ENCODE measurements at places on chromosomes 7 and 10. TPM values are rescaled to one million over a fixed set of nuclear protein-coding genes. Genes with fewer than 3 reads are reported as not detected.

The NUTM2A gene
- 0.47 TPM for total RNA-seq

The CDHR3 gene
- 0.38 TPM for total RNA-seq

The NUTM2E gene
- total RNA-seq = not detected

The PLPP4 gene
- total RNA-seq = not detected

The LRIT2 gene
- total RNA-seq = not detected

The PIP gene
- total RNA-seq = not detected

The MTPN gene
- total RNA-seq = 139 TPM

The ITPRID1 gene
- total RNA-seq = not detected

The MYL10 gene
- not detected for total RNA-seq

The NUDT13 gene
- total RNA-seq = 1.2 TPM

The DGKI gene
- 1.8 TPM for total RNA-seq

The HOXA13 gene
- total RNA-seq = not detected

The SYCE1 gene
- total RNA-seq = 1.6 TPM

The CDC14C gene
- total RNA-seq = not detected

The KLHDC10 gene
- total RNA-seq = 15.3 TPM

The IRF5 gene
- total RNA-seq = 4.0 TPM

The RFC2 gene
- total RNA-seq = 112 TPM

The ZNF746 gene
- 16.4 TPM for total RNA-seq

The GNGT1 gene
- total RNA-seq = not detected

The ATRNL1 gene
- 1.0 TPM for total RNA-seq

The PILRA gene
- 0.68 TPM for total RNA-seq

The WDR11 gene
- total RNA-seq = 34.5 TPM

The ENKUR gene
- total RNA-seq = not detected

The WNT2 gene
- not detected for total RNA-seq

The HOXA3 gene
- not detected for total RNA-seq

The GPR85 gene
- total RNA-seq = not detected

The ODAD2 gene
- total RNA-seq = 0.62 TPM

The TECPR1 gene
- total RNA-seq = 18.3 TPM

The GNAT3 gene
- total RNA-seq = not detected

The MMP21 gene
- total RNA-seq = not detected

The AGR2 gene
- total RNA-seq = not detected

The NAT16 gene
- total RNA-seq = not detected

The SFMBT2 gene
- total RNA-seq = 22.0 TPM

The SPAM1 gene
- not detected for total RNA-seq

The MUC12 gene
- 0.66 TPM for total RNA-seq

The LANCL2 gene
- 19.1 TPM for total RNA-seq

The HGF gene
- total RNA-seq = not detected

The ADRB1 gene
- not detected for total RNA-seq

The EFCAB10 gene
- total RNA-seq = not detected

The LRRD1 gene
- not detected for total RNA-seq

The SPDYE6 gene
- not detected for total RNA-seq

The NEURL1 gene
- total RNA-seq = 3.1 TPM

The MACC1 gene
- total RNA-seq = 0.14 TPM

The PSTK gene
- total RNA-seq = 6.0 TPM

The BTAF1 gene
- total RNA-seq = 53.9 TPM

The MYL7 gene
- not detected for total RNA-seq

The CCT6A gene
- total RNA-seq = 340 TPM

The CLEC5A gene
- total RNA-seq = not detected

The AOAH gene
- 5.3 TPM for total RNA-seq

The PON3 gene
- 0.32 TPM for total RNA-seq

The PLXDC2 gene
- total RNA-seq = 0.04 TPM

The FXYD4 gene
- total RNA-seq = not detected

The PLXNA4 gene
- total RNA-seq = 0.29 TPM

The TLL2 gene
- 0.12 TPM for total RNA-seq
